Brain microvascular endothelial cell (primary cell): ENCODE measurements at places on chromosomes 2 and 18.
A peak's percentile ranks its signal among the peaks of the same experiment; 100 is the strongest.

DNA sequence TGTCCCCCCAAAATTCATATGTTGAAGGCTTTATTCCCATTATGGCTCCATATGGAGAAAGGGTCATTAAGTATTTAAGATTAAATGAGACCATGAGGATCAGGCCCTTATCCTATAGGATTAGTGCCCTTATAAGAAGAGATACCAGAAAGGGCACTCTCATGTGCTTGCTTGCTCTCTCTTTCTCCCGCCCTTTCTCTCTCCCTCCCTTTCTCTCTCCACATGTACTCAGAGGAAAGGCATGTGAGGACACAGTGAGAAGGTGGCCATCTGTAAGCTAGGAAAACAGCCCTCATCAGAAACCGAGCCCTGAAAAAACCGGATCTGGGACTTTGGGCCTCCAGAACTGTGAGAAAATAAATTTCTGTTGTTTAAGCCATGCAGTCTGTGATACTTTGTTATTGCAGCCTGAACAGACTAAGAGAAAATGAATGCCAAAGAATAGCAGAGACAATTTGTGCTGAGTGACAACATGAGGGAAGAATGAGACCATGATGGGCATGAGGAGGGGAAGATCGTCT is 300.0 kb upstream of the SLC39A10 start:
- DNase-seq, result no peak

DNA sequence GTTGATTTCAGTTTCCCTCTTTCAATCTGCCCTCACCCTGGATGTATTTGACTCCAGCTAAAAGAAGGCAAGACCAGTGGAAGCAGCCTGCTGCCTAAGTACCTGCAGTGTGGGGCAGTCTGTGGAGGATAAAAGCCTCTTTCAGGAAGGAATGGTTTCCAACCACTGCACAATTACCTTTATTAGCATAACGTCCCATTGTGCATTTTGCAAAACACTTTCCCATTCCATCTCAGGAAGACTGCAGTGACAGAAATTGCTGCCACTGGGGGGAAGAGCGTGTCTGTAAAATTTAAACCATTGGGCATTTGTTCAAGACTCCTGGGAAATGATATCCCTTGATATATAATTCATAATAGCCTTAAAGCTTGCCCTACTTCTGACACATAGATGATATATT is 26.2 kb downstream of the CYRIA start:
- DNase-seq, result no peak

DNA sequence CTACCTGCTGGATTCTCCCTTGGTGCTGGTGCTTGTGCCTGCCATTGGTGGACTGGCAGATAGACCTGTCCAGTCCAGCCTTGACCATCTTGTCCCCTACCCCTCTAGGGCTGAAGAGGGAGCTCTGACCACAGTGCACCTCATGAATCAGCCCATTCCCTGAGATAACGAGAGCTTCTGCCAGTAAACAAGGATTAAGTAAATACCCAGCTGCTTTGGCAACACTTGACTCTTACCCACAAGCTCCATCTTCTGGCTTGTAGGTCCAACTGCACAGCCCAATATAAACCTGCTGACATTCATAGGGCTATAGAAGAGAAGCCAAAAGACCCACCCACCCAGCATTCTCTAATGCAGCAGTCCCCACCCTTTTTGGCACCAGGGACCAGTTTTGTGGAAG is 186.4 kb downstream of the PIK3C3 start:
- DNase-seq, result no peak

DNA sequence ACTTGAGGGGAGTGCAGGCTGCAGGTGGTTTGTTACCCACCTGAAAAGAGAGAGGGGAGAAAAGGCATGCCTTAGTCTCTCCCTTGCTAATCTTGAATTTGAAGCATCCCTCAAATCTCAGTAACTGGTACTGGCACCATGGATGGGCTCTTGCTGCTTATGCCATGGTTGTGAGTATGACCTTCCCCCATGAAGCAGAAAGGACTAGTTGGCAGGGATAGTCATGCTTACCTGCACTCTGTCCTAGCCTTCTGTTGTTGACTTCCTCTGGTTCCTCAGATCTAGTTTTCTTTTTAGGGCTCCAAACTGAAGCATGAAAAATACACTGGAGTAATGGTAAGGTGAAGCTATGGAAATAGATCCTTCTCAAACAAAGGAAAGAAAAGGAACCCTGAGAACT is 191.2 kb downstream of the SPAG16 start:
- no peak for DNase-seq

- no peak for DNase-seq
Measured at GRCh38 chr2:215654148-215654819, 218.4 kb upstream of the FN1 start.

GRCh38 chr2:200509235-200509611 is 645 bp downstream of the KCTD18 start:
- no peak for DNase-seq

- no peak for DNase-seq
Measured at GRCh38 chr2:232522623-232523401, 2.6 kb downstream of the PRSS56 start.

DNA sequence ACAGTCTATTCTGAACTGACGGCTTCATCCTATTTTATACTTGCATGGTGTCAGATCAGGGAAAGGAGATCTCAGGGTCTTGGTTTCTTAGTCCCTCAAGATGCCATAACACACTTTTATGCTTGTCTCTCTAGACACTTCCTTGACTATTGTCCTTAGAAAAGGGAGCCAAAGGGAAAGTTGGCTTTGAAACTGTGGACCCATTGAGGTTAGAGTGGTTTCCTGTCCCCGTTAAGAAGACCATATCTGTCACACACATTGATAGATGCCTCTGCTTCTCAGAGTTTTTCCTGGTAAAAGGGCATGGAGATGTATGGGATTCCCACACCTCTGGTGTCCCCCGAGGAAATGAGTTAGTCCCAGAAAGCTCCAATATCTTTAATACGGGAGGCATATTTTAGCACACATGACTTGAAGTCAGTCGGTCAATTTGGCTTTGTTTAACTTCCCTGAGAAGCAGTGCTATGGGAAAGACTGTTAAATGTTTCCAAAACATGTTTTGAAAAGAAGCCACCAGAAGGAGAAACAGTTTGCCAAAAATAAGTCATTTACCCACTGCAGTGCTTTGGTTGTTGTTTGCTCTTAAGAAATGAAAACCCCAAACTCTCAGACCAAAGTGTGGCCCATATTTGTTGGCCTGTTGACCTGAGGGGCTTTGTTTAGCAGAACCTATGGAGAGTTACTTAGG is 133.4 kb upstream of the CXCR4 start:
- DNase-seq, result no peak

DNA sequence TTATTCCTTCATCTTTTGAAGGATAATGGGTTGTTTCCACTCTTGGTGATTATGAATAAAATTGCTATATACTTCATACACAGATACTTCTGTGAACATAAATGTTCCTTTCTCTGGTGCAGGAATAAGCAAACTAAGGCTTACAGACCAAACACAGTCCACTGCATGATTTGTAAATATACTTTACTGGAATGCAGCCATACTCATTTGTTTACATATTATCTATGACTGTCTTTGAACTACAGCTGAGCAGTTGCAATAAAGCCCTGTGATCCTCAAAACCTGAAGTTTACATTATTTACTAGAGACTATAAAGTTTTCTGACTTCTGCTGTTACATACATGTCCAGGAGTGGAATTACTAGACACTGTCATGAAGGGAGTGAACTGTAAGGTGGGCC is 381.0 kb upstream of the CNTNAP5 start:
- DNase-seq, result no peak

GRCh38 chr2:13056259-13056843 is 339.6 kb downstream of the TRIB2 start:
- no peak for DNase-seq

DNA sequence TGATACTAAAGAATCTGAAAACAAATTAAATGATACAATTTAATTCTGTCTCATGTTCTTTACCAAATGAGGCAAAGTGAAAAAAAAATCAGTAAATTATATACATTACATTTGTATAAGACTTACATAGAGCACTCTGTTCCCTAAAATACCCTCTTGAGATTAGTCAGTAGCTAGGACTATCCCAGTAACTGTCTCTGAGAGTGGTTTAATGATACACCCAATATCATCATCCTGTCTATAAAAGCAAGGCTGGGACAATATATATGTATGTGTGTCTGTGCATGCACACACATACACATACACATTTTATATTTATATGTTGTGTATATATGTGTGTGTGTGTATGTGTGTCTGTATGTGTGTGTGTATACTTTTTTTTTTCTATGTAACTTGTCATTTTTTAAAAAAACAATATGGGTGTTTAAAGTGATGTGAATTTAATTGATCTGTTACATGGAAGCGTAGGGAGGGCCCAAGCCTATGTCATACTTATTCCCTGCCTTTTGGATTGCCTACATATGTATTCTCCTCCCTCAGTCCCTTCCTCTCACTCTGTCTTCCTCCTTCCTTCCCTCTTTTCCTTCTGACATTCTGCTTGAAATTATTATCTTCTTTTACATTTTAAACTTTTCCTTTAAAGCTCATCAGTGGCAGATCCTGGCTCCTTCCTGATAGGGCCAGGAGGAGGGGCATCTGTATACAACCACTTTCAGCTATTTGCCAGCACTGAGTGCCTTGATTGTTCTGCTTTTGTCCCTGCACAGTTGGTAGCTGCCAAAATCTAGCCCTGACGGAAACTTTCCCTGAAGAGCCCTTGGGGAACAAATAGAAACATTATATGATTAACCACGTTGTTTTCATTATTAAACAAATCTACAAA is 6.8 kb downstream of the ASXL3 start:
- no peak for DNase-seq

DNA sequence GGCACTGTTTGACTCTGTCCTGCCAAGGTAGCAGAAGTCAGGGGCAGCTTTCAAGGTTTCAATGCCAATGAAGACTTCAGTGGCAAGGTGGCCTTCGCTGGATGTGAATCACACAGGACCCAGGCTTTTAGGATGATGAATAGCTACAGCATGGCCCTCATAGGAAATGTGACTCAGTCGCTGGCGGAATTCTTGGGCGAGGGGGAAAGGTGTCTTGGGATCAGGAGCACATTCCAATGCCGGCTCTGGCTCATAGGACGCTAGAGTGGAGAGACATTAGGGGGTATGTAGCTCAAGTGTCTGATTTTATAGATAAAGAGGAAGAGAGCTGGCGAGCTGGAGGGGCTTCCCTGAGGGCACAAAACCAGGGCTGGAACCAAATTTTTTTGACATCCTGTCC is 68.6 kb downstream of the SMIM21 start:
- DNase-seq, result no peak

DNA sequence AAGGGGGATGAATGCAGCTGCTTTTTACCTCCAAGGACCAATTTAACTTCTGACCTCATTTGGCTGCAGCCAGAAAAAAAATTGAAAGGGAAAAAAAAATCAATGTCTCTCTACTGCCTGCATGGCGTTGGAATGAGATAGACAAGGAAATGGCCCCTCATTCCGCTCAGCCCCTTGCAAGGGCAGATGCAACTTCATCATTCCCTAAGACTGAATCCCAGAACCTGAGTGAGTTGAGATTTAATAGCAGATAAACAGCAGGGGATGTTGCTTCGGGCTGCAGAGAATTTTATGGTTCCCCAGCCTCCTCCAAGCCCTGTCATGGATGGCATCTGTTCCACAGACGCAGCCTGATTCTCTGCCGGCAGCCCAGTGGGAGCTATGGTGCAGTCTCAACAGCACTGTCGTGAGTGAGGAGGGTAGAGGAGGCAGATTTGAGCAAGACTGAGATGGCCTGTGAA is 49.0 kb downstream of the CAPN13 start:
- no peak for DNase-seq

DNA sequence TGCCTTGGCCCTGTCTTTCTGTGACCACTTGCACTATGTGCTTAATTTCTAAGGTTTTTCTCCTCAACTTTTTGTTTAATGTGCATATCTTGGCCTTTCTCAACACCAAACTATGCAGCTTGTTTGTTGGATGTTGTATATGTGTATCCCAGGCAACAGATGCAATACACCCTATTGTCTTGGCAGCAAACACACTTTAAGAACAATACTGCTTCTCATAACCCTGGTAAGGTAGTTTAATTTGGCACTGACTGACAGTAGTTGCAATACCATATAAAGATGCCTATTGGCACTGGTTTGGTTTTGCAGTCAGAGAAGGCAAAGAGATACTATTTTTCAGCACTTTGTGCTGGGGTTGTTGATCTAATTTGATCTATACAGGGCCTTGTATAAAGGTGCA is 360.7 kb upstream of the CWC22 start:
- peak; percentile 11 for DNase-seq
